ENCODE measurements at places on chromosomes 2 and 18. TPM values are rescaled to one million over a fixed set of nuclear protein-coding genes. Genes with fewer than 3 reads are reported as not detected.

DNA sequence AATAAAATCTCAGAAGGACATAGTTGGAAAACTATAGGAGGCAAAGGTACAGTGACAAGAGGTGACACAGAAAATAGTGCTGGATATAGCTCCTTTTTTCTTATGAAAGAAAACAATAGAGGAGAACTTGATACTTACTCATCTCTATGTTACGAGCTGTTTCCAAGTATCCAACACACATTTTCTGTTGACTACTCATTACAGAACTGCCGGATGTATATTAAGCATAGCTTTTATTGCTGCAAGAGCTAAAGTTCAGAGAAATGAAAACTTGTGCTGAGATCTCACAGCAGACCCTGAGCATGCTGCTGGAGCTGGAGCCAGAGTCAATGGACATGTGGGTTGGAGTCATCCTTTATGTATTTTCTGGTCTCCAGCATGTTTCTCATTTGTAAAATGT, 210.0 kb upstream of the NT5C1B start:
- DNase-seq, result no peak

DNA sequence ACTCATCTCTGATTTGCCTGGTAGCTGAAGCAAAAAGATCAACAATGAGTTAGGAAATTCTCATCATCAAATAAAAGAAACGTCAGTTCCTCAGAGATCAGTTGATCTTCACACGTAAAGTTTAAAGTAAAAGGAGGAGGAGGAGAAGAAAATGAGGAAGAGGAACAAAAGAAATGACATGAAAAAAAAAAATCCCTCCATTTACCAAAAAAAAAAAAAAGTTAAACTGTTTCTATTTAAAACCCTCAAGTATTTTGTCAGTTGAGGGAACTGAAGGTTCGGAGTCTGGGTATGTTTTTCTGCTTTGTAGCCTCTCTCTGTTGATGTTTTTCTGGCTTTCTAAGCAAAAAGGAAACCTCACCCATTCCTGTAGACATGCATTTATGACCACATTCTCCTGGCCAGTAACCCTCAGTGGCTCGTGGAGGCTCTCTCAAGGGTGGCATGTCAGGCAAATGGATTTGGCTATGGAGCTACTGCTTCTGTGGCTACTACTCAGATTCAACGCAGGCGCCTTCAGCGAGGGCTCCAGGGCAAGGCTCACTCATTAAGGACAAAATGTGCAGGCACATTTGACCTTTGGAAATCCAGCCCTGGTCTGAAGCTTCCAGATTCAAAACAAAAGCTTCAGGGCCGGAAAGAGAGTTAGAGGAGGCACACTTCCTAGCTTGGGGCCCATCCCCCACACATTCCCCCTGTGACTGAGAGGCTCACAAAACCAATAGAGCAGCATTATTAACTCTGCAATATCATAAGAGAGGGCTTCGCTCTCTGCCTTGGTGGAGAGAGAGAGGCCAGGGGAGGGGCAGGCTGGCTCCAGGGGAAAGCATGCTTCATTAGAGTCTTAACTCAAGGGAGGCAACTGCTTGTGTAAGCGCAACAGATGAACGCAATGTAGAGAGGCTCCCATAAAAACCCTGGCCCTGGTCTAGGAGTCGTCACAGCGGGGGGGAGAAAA, 22.3 kb downstream of the KLF7 start:
- DNase-seq, result no peak

GRCh38 chr2:128510701-128511397, 192.2 kb upstream of the HS6ST1 start:
- no peak for DNase-seq

GRCh38 chr2:160820691-160821090, 327.1 kb upstream of the RBMS1 start:
- DNase-seq, result no peak

DNA sequence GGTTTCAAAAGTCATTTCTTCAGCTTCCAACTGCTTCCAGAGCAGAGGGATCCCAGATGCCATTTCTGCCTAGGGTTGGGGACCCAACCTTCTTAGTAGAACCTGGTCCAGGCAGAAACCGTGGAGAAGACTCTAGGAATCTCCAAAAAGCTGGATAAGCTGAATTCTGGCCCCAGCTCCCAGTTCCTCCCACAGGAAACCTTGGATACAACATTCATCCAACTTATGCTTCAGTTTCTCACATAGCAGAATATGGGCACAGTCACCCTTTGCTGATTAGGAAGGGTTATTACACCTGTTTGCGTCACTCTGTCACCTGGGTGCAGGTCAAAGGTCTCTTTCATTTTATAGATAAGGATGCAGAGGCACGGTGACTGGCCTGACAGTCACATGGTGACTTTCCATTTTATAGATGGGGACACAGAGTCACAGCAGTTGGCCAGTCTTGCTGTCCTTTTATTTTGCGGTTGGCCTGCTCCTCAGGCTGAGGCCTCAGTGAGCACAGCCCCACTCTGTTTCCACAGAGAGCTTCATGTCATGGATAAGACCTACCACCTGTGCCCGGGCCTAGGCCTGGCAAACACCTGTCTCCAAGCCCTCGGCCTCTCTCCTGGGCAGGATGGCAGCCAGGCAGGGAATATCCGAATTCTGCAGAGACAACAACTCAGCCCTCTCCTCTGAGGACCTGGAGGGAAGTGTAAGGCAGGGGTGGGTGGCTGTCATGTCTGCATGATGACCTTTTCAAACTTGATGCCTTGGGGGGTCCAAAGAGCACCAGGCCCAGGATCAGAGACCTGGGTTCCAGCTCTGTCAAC, 148.8 kb downstream of the SMAD7 start:
- no peak for DNase-seq

DNA sequence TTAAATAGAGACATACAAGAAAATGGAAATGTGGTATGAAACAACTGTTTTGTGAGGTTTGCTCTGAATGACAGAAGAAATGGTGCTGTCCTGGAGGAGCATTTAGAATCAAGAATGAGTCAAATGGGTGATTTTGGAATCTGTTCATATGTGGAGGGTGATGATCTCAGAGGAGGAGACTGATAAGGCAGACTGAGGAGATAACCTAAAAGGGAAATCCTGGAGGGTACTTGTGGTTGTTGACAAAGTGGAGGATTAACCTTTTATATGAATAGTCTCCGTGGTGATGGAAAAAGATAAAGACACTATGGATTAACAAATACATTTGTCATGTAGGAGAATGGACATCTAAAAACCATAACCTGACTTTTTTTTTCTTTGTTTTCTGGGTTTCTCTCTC, 74.1 kb downstream of the MMADHC start:
- DNase-seq, result no peak

Gene ZNF385B
- total RNA-seq, result 2.3 TPM

DNA sequence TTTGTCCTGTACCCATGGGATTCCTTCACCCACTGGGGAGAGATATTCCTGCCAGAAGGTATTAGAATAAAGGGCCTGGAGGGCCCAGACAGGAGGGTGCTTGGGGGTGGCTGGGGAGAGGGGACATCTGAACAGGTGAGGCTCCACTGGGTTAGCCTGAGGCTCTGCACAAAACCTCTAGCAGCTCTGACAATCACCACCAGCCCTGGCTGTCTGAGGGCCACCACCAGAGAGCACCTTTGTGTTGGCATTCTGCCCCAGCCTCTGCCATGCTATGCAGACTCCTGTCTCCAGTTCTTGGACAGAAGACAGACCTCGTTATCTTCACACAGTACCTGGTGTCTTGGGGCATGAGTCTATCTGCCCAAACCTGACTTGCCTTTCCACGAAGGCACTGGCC, 25.3 kb downstream of the SLC16A14 start:
- no peak for DNase-seq

GRCh38 chr2:66696886-66697285, 262.0 kb downstream of the MEIS1 start:
- no peak for DNase-seq

DNA sequence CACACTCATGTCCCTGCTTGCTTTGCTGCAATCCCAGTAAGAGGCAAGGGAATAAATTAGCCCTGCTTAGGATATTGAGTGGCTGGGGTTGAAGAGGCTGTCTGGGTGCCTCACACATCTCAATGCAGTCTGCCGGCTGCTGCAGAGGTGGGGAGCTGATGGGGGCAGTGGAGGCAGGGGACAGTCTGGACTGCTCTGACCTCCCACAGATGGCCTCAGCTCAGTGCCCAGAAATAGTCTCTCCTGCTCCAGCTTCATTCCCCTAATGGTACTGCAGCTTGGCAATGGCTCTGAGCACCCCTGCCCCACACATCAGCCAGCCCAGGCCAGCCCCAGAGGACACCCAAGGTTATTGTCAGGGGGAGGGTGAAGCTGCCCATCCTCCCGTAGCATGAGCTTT, 21.5 kb upstream of the TNS1 start:
- DNase-seq, result no peak

Gene KIF1A
- 0.37 TPM for total RNA-seq

Gene MREG
- total RNA-seq, result 3.4 TPM

DNA sequence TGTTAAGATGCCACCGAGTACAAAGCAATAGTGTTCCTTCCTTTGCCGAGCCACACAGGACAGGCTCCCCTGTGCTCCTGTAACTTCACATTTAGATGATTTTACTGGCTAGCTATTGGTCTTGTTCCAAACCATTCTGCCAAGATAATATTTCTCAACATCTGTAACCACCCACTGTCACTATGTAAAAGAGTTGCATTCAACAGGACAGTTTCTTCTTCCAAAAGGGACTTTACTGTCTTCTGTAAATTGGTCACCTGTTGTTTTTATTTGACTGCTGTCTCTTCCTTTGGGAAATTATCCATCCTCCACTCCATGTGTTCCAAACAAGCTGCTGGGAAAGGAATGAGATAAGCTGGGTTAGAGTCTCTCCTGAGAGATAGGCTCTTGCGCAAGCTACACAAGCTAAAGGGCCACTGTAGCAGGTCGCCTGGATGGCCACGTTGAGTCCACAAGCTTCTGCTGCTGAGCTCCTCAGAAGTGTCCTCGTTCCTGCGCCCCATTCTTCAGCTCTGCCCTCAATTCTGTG, 14.4 kb upstream of the BZW1 start:
- DNase-seq, result no peak

- no peak for DNase-seq
These were observed 38.3 kb downstream of the ZEB2 start for GRCh38 chr2:144481666-144482065.

GRCh38 chr2:123732563-123732962, 292.5 kb upstream of the CNTNAP5 start:
- DNase-seq, result no peak

DNA sequence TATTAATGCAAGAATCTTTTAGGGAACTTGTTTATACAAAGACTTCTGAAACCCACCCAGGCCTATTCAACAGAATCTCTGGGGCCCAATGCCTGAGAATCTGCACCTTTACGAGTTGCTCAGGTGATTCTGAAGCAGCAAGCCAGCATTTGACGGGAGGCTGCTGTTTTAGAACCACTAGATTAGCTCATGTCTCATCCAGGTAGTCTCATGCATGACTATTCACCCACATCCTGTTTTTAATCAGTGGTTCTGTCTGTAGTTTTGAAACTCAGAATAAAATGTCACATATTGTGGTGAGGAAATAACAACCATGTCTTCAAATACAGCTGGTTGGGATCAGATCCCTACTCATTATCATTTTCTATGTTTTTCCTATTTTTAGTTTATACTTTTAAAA, 39.5 kb downstream of the CYTIP start:
- DNase-seq, result no peak

- DNase-seq, result no peak
These were observed 1579.2 kb upstream of the ACVR2A start for GRCh38 chr2:146265656-146266055.

Data from NCI-H460 (cell line).